ENCODE measurements at places on chromosomes 16 and 17.

GRCh38 chr17:12865769-12866168, 76.5 kb downstream of the ARHGAP44 start:
- DNase-seq, result no peak

GRCh38 chr16:52825892-52826291, 226.8 kb downstream of the CHD9NB start:
- DNase-seq, result no peak

DNA sequence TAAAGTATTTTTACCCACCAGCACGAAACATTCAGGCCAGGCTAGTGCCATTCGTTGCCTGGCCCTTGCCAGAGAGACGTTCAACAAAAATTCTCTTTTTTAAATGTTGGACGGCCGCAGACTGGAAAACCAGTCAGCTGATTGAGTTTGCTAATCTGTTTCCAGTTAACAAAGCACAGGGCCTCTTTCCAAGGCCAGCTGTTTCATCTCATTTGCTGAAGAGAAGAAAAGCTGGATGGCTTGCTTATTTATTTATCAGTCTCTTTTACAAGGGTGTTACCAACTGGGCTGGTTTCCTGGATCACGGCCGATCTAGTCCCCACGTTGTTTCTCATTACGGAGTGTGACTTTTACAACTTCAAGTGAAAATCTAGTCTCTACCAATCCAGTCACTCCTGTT, 418.7 kb upstream of the DYNLRB2 start:
- DNase-seq, result peak; percentile 64

DNA sequence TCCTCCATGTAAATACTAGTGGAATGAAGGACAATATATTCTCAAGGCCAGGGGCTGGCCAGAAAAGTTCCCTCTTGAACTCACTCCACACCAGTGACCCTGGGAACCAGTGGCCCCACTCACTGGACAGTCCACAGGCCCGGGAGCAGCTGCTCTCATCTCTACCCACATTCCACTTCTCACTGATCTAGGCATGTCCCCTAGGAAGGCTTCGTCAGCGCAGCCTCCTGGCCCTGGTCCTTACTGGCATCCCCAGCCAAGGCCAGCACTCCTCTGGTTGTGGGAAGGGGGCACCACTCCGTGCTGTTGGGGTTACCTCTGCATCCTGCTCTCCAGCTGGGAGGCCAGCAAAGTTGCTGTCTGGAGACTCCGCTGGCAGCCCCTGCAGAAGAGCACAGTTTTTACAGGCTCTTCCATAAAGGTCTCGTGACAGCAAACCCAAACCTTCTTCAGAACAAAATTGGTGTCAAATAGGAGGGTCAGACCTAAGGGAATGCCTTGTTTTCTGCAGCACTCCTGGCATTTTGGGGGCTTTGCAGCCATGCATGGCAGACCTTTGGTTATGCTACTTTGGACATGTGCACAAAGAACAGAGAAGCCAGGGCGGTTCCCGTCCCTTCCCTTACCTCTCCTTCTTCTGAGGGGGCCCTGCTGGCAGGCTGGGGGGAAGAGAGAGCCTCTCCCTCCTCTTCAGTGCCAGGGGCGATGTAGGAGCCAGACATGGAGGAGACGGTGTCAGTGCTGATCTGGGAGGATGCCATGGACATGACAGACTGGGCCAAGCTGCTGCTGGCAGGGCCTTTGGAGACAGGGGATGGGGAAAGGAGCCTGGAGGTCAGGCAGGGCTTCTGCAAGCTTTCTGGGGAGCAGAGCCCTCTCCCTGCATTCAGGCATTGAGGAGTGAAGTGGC, 14.1 kb upstream of the FOXJ1 start:
- DNase-seq, result no peak

DNA sequence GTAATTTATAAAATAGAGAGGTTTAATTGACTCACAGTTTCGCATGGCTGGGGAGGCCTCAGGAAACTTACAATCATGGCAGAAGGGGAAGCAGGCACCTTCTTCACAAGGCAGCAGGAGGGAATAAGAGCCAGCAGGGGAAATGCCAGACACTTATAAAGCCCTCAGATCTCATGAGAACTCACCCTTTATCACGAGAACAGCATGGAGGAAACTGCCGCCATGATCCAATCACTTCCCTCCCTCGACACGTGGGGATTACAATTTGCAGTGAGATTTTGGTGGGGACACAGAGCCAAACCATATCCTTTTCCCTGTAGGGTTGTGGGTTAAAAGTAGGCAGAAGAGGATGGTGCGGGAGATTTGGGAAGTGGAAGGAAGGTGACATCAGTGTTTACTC, 101.4 kb downstream of the BMERB1 start:
- no peak for DNase-seq

All from astrocyte (in vitro differentiated cells and primary cell).